Naive B cell (primary cell): ENCODE measurements at places on chromosomes 5 and 9. TPM values are rescaled to one million over a fixed set of nuclear protein-coding genes. Genes with fewer than 3 reads are reported as not detected.
A peak's percentile ranks its signal among the peaks of the same experiment; 100 is the strongest.

DNA sequence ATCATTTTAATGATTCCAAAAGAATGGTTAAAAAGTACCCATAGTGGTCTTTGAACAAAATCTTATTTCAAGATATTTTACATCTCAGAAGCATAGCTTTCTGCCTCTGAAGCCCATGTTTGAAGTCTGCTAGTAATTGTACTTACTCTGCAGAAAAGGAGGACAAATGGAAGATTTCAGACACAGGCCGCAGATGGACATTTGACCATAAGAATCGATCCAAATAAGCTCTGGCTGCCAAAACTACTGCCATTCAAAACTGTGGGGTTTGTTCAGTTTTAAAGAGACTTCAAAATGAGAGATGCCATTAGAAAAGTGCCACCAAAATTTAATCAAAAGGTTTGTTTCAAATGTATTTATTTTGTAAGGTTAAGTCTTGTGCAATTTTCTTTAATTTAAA, 306.7 kb downstream of the DTWD2 start:
- no peak for DNase-seq

GRCh38 chr9:121071756-121072421, 2.9 kb upstream of the CNTRL start:
- DNase-seq, result peak; percentile 64

DNA sequence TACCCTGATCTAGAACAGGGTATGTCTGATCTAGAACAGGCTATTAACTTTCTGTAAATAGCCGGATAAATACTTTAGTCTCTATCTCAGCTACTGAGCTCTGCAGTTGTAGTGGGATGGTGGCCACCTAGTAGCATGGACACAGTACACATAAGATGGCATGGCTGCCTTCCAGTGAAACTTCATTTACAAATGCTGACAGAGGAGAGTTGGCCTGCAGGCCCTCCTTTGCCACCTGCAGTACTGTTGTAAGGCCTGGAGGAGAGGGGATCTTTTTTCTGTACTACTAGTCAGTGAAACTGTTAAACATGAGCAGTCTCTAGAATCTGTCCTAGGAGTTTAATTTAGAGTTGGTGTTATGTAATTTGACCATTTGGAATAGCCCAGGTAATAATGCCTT, 86.0 kb downstream of the TRIO start:
- no peak for DNase-seq

DNA sequence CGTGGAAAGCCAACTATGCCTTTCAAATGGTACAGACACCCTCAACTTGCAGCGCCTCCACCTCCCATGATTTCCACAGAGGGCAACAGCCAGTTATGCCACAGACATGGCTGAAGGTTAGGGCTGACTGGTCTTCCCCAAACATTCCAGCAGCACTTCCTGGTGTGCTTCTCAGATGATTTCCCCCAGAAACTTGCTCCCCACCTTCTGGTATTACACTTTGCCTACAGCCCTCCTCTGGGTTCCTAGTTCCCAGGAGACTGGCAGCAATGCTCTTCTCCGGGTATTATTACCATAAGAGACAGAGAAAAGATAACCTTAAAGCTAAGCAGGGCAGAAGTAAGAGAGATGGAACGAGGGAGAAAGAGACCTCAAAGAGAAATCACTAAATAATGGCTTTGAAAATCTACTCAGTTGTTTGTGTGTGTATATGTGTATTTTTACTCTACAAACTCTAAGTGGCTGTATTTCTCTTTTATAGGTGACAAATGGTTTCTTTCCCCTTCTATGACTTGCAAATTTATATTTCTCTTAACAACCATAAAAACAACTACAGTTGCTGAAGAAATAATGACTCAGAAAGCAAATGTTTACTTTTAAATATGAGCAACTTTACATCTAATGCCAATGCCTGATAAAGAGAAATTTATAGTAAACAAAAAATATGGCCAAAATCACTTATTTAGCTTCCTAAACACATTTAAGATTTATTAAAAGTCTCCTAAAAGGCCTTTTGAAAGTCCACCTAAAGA, 133.8 kb downstream of the PDE4D start:
- DNase-seq, result no peak

The SERINC5 gene
- 4.0 TPM for polyA plus RNA-seq

The MSMP gene
- polyA plus RNA-seq, result 4.6 TPM

- DNase-seq, result no peak
Observed at GRCh38 chr9:3947859-3948438, 351.9 kb downstream of the GLIS3 start.

The LIX1 gene
- polyA plus RNA-seq, result 1.3 TPM

GRCh38 chr9:71490810-71491209, 277.5 kb downstream of the CEMIP2 start:
- DNase-seq, result no peak

- DNase-seq, result no peak
Observed at GRCh38 chr5:111262153-111262552, 38.0 kb downstream of the CAMK4 start.

The SGCD gene
- not detected for polyA plus RNA-seq

DNA sequence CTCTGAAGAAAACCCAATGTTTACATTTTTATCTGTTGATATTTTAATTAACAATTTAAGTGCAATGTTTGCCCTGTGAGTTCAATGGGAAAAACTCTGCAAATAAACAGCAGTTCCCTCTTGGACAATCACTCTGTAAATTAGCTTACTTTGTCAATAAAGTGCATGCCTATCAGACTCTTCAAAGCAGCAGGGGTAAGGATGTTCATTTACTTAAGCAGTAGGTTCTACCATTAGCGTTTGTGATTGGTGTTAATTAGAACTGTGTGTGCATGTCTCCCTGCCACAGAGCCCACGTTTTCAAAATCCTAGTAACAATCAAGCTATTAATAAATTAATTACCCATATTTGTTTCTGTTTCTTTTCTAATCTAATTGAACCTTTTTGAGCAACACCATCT, 1921.6 kb upstream of the WWC1 start:
- no peak for DNase-seq

- no peak for DNase-seq
Observed at GRCh38 chr5:41509399-41510175, 814 bp downstream of the PLCXD3 start.

The ZNF483 gene
- polyA plus RNA-seq, result 4.0 TPM

The PTRH1 gene
- 12.5 TPM for polyA plus RNA-seq

DNA sequence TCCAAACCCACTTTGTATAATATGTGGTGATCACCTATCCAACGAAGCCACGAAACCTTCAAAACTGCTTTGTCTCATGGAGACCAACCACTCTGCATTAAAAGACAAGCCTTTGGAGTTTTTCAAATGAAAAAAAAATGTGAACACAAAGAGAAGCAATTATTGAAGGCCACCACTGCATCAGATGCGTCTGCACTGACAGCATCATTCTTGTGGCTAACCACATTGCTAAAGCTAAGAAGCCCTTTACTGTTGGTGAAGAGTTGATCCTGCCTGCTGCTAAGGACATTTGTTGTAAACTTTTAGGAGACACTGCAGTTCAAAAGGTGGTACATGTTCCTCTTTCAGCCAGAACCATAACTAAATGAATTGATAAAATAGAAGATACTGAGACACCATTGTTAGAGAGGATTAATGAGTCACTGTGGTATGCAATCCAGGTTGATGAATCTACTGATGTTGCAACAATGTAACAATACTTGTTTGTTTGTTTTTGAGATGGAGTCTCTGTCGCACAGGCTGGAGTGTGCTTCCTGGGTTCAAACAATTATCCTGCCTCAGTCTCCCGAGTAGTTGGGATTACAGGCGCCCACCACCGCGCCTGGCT, 45.4 kb downstream of the TAF11L14 start:
- DNase-seq, result no peak

DNA sequence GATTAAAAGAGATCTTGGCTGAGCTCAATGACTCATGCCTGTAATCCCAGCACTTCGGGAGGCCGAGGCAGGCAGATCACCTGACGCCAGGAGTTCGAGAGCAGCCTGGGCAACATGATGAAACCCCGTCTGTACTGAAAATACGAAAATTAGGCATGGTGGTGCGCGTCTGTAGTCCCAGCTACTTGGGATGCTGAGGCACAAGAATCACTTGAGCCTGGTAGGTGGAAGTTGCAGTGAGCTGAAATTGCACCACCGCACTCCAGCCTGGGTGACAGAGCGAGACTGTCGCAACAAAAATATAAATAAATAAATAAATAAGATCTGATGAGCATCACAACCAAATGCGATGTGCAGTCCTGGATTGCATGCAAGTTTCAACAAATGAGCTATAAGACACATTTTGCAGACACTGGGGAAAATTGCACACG, 8.7 kb upstream of the ENG start:
- DNase-seq, result no peak

The MYMK gene
- polyA plus RNA-seq, result not detected

DNA sequence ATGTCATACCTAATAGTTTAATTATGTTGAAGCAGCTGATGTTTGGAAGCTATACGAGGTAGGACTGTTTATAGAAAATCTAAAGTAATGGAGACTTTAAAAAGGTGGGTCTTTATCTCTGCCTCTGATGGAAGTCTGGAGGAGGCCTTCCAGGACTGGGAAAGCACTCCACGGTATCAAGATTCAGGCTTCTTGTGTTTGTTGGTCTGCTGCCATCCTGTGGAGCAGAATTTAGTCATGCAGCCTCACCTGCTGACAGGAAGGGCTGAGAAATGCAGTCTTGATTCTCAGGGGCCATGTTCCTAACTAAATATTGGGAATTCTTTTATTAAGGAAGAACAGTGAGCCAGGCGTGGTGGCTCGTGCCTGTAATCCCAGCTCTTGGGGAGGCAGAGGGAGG, 15.9 kb downstream of the SPDL1 start:
- no peak for DNase-seq

The KCNIP1 gene
- polyA plus RNA-seq, result not detected

DNA sequence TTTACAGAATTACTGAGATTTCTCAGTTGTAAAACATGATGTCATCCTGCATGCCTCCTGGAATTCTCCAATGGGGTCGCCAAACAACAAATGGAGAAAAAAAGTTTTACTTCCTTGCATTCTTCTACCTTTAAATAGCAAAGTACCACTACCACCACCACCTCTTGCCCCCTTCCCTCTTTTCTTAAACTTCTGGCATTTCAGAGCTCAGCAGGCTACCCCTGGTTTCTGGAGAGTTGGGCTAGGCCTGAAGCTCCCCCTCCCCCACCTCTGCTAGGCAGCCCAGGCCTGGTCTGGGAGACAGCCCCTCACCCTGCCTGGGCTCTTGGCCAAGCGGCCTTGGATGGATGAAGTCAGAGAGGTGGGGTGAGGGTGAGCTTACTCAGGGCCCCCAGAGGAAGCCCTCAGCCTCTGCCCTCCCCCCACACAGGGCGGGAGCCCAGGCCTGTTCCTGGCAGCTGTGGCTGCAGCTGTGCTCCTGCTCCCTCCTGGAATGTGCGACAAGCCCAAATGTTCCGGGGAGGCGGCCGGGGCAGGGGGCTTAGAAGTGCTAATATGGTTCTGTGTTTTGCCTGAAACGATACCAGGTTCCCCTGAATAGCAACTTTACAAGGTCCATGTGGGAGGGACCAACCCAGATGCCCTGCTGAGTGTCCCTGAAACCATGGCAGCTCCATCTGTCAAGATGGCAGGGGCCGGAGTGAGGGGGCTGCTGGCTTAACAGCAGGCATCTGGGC, 6.0 kb upstream of the CCIN start:
- no peak for DNase-seq

DNA sequence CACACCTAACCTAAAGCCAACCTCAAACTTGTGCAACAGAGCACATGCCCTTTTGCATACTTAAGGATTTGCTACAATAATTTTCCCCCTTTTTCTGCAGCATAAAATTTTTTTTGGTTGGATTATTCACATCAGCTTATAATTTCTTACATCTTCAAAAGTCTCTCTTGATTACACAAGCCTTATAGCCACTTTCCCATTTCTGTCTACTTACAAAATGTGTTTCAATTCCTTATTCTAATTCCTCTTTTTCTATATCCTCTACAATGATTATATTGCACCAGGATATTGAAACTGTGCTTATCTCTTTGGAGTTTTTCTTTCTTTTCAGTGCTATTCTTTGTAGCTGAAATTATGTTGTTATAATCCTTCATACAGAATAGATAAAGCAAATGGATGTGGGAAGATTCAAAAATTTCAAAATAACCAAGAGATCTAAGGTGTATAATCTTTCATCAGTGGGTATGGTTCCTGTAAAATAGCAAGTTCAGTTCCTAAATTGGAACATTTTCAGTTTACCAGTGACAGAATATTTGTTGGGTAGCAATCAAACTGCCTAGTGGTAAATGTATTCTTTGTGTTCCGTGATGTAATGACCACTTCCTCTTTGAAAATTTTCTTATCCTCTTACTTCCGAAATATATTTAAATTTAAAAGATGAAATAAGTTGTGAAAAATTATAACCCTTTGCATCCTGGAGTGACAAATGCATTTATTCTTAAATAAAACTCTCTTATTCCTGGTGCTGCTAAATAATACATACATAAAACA, 386.8 kb upstream of the CHD1 start:
- no peak for DNase-seq

The PGM5 gene
- polyA plus RNA-seq, result not detected

DNA sequence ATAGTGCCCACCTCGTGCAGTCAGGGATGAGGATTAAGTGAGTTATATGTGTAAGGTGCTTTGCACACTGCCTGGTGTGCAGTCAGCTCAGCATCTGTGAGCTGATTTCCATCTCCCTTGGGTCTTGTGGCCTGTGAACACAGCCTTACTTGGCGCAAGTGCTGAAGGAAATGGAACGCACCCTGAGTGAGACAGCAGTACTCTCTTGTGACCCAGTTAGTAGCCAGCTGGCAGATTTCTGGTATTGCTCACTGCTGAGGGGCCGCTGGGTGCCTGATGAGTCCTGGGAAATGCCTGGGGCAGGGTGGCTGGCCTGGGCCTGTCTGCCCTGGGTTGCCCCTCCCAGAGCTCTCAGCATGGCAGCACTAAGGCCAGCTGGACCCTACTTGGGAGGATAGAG, 90.9 kb upstream of the BOD1 start:
- DNase-seq, result peak; percentile 42

GRCh38 chr9:97510797-97511654, 9.6 kb downstream of the TMOD1 start:
- DNase-seq, result no peak

DNA sequence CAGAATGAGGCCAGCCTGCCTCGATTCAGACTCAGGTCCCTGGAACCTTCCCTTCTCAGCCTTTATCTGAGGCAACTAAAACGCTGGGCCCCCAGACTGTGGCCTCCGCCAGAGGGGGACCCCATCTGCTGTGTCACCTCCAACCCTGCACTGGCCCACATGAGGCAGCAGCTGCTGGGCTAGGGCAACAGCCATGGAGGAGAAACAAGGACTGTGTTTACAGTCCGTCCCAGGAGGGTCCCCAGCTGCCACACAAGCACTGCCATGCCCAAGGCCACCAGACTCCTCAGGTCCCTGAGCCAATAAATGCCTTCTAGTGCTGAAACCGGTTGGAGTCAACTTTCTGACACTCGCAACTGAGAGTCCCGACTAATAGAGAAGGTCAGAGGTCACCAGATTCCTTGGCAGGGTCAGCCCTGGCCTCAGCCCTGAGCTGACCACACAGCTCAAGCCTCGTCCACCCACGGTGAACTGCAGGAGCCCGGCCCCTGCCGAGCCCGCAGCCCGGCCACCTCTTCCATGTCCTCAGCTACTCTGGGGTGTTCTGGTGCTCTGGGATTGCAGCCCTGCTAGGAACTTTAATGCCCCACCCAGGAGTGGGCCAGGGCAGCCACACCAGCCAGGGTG, 77.0 kb downstream of the ZNF354C start:
- DNase-seq, result no peak

The FCN1 gene
- 8.9 TPM for polyA plus RNA-seq
